ENCODE measurements at places on chromosomes 3 and 15.

DNA sequence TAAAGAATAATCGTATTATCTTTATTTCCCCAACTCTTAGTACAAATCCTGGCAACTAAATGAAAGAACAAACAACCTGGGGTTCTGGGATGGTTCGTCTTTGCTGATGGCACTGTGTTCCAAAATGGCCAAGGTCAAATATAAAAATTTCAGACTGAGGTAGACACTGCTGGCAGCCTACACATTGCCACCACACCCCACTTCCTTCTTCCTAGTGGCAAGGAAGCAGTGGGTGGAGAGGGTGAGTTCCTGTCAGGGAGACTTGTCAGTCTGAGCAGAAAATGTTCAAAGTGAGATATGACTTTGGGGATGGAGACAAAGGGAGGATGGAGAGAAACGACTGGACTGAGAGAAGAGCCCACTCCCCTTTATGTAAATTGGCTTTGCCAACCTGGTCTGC is 69.6 kb downstream of the LMCD1 start:
- DNase-seq = no peak

- DNase-seq = no peak
Observed at GRCh38 chr3:49972656-49973055, 32.7 kb downstream of the RBM6 start.

- no peak for DNase-seq
Observed at GRCh38 chr3:122395582-122395981, 11.6 kb downstream of the FAM162A start.

DNA sequence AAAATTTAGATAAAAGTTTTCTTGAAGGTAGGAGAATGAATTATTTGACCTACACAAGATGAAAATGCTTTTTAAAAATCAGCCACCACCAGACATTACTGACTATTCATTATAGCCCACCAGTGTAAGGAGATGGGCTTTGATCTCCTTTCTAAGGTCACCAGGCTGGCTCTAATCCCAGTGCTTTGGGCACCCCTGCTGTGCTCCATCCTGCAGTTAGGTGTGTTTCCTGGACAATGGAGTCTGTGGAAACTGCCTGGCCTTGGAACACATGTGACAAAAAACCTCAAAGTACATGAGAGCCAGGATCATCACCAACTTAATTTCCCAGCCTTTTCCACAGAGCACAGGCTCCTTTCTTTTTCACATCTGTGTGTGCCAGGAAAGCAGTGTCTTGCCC is 260.9 kb downstream of the CHST2 start:
- no peak for DNase-seq

DNA sequence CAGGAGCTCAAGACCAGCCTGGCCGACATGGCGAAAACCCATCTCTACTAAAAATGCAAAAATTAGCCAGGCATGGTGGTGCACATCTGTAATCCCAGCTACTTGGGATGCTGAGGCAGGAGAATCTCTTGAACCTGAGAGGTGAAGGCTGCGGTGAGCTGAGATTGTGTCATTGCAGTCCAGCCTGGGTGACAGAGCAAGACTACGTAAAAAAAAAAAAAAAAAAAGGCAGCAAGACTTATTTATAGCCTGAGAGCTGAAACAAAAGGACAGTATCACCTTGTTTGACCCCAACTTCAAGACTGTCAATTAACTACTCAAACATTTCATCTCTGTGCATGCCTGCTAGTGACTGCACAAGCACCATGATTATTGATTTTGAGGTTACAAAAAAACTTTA is 478.9 kb upstream of the GBE1 start:
- DNase-seq = no peak

- DNase-seq = no peak
Observed at GRCh38 chr15:66288551-66289185, 4.7 kb upstream of the DIS3L start.

- DNase-seq = no peak
Observed at GRCh38 chr3:50972029-50972428, 297.3 kb downstream of the DOCK3 start.

GRCh38 chr3:177224414-177224813 is 27.1 kb upstream of the TBL1XR1 start:
- DNase-seq = no peak

- no peak for DNase-seq
Observed at GRCh38 chr3:76943058-76943457, 96.8 kb upstream of the ROBO2 start.

DNA sequence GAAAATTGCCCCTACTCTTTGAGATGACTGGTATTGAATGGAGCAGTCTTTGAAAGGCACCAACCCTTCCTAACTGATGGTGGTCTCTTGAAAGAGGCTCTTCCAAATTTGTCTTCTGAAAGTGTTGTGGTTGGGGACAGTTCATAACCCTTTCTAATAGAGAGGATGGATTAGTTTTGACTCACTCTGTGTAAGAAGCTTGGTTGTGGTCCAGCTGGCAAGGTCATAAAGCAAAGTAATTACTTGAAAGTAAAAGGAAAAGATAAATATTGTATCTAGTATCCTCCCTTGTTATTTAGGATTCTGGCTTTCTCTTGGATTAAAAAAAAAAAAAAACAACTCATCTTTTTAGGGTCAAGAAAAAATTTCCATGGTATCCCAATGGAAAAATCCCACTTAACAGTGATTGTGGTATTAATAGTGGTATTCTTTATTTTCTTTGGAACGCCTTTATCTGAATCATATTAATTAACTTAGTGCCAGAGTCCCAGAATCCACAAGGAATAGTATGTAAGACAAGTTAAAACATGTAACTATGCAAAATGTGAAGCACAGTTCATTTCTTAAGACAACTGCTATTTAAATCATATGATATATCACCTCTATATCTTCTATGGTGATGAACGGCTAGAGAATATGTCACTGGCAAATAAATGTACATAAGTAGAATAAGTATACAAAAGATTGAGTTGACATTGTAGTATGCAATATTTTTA is 469.3 kb upstream of the CDIN1 start:
- no peak for DNase-seq

- no peak for DNase-seq
Observed at GRCh38 chr15:41988896-41989572, 16.7 kb upstream of the EHD4 start.
